Stimulated activated CD4-positive, alpha-beta T cell treated with anti-CD3 and anti-CD28 coated beads, TNF-alpha, amount 100 ng/mL, for 1 hour (primary cell): ENCODE measurements at places on chromosomes 1 and 21.
A peak's percentile ranks its signal among the peaks of the same experiment; 100 is the strongest.

- DNase-seq: no peak
Measured at GRCh38 chr1:111483166-111483565, 9.4 kb downstream of the C1orf162 start.

DNA sequence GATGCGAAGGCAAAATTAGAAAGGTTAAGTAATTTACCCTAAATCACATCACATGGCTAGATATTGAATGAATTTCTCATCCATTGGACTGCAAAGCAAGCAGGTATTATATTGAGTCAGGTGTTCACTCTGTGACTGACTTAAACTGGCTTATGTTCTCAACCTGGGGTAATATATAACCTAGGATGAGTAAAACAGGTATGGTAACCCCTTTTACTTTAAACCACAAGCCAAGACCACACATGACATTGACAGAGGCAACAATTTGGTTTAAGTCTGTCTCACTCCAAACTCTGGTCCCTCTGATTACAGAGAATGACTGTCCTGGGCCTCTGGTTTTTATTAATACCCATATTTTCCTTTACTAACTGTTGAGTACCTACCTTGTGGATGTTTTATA is 33.3 kb downstream of the MAEL start:
- DNase-seq: no peak

GRCh38 chr1:115337276-115337632 is 795 bp downstream of the NGF start:
- DNase-seq: no peak

DNA sequence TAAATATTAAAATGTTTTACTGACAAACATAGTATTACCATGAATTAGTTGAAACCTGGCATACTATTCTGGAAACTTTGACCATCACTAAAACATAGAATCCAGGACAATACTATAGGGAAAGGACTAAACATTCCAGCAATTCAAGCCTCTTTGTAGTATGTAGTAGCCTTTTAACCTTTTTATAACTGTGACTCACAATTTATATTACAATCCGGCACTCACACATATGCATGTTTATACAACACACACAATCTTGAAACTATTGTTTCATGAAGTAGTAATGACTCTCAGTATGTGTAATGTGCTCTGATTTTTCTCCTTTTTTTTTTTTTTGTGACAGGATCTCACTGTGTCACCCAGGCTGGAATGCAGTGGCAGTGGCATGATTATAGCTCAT is 64.3 kb downstream of the ANKRD13C start:
- no peak for DNase-seq

- DNase-seq: no peak
Measured at GRCh38 chr1:107479865-107480350, 339.1 kb downstream of the NTNG1 start.

DNA sequence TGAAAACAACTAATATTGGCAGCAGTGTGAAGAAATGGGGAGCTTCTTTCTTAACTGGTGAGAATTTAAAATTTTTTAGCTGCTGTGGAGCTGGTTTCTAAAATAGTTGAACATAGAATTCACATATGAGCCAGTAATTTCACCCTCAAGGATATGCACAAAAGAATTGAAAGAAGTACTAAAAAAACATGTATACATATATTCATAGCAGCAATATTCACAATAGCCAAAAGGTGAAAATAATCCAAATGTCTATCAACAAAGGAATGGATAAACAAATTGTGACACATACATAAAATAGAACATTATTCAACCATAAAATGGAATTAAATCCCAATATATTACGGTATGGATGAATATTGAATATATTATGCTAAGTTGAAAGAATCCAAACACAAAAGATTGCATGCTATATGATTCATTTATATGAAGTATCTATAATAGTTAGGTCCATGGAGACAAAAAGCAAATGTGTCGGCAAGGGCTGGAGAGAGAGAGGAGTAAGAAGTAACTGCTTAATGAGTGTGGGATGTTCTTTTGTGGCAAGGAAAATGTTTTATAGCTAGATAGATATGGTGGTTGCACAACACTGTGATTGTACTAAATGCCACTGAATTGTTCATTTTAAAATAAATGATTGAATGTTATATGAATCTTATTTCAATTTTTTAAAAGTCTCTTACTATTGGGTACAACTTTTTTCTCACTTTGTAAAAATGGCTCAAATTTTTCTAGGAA is 14.8 kb upstream of the COL11A1 start:
- DNase-seq: no peak

DNA sequence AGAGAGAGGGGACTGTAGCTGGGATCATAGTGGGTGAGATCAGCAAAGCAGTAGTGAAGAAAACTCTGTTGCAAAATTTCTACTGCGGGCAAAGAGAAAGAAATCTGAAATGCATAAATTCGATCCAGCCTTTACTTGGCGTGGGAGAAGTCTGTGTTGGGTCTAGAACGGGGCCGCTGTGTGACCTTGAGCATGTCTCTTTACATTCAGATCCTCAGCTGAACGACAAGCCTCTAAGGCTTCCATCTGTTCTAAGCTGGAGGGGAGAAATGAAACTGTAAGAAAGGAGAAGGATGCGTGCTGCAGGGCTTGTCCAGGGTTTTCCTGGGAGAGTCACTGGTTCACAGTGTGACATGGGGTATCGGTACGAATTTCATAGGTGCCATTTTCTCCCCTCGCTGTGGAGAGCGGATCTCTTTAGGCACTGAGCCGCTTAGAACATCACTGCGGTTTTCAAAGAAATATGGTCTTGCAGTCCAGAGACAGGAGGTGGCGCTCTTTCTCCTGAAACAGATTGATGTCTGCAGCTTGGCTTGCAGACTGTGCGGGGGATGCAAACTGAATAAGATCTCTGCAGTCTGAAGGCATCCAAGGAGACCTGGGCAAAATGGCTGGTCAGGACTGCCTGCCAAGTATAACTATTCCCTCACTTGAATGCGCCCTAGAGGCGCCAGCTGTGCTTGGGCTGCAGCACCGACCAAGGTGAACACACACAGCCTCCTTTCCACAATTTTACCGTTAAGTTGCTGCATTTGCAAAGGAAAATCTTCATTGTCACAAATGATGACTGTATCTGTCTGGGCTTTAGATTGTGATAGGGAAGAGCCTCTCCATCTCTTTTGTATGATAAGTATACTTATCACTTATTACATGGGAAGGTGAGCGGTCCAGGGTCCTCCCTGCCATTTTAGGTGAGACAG is 104.1 kb downstream of the XCL2 start:
- DNase-seq: peak; percentile 42

DNA sequence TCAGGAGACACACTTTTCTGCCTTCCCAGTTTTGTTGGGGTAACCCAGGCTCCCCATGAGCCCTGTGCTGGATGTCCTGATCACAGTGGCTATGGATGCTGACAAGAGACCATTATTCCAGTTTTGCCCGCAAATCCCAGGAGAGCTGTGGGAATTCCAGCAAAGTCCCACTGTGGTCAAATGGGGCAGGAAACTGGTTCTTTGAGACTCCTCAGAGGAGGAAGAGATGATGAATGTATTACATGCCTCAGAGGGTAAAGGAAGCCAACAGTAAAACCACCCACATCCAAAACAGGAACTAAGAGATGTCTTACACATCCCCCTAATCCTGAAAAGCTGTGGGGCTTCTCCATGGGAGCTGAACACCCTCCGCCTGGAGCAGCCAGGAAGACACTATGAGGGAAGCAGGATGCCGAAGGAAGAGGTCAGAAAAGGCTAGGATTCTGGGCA is 12.8 kb upstream of the MPZL1 start:
- no peak for DNase-seq

DNA sequence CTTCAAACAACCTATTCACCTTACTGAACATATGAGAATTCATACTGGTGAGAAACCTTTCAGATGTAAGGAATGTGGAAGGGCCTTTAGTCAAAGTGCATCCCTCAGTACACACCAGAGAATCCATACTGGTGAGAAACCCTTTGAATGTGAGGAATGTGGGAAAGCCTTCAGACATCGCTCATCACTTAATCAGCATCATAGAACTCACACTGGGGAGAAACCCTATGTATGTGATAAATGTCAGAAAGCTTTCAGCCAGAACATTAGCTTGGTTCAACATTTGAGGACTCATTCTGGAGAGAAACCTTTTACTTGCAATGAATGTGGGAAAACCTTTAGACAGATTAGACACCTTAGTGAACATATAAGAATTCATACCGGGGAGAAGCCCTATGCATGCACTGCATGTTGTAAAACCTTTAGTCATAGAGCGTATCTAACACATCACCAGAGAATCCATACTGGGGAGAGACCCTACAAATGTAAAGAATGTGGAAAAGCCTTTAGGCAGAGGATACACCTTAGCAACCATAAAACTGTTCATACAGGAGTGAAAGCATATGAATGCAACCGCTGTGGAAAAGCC is 13.2 kb upstream of the EXO5 start:
- DNase-seq: no peak

- no peak for DNase-seq
Measured at GRCh38 chr1:190578017-190578416, 100.4 kb upstream of the BRINP3 start.

DNA sequence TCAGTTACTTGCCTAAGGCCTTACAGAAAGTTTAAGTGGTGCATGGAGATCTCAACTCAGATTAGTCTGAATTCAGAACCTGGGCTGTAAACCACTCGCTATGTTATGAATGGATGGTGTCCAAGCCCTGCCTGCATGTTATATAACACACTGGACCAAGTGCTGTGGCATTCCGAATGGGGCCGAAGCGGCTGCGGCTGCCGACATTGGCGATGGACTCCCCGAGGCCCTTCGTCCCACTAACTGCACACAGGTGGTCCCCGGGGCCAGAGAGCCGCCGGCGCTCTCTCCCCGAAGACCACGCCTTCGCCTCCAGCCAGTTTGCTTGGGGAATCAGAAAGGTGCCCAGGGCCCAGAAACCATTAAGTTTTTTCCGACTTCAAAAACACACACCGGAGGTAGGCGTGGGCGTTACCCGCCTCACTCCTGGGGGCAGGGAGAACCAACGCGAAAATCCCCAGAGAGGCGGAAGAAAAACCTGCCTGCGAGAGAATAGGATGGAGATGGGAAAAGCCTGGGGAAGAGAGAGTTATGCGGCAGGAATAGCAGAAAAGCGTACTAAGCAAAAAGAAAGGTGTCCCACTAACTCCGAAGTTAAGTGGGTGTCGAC is 579 bp upstream of the TENT5C start:
- DNase-seq: peak; percentile 42

- no peak for DNase-seq
Measured at GRCh38 chr1:55531644-55532043, 316.5 kb upstream of the USP24 start.

DNA sequence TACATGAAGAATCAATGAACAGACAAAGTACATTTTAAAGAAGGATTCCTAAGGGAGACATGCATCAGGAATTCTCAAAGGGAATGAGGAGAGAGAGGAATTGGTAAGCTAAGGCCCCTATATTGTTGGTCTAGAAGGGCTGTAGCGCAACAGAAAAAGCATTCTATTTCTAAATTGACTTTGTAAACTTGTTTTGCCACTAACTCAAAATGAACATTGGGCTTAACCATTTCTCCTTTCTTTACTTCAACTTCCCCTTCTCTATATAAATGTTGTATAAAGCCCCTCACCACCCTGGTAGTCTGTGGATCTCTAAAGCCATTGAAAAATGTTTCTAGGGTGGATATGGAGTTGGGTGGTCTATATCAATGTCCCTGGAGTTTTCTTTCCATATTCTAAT is 20.4 kb upstream of the OR6N2 start:
- DNase-seq: no peak

- DNase-seq: no peak
Measured at GRCh38 chr1:115647919-115648650, 6.3 kb downstream of the VANGL1 start.

- no peak for DNase-seq
Measured at GRCh38 chr1:36083219-36083618, 675 bp upstream of the TEKT2 start.

- DNase-seq: no peak
Measured at GRCh38 chr1:216368249-216368648, 55.0 kb downstream of the USH2A start.

DNA sequence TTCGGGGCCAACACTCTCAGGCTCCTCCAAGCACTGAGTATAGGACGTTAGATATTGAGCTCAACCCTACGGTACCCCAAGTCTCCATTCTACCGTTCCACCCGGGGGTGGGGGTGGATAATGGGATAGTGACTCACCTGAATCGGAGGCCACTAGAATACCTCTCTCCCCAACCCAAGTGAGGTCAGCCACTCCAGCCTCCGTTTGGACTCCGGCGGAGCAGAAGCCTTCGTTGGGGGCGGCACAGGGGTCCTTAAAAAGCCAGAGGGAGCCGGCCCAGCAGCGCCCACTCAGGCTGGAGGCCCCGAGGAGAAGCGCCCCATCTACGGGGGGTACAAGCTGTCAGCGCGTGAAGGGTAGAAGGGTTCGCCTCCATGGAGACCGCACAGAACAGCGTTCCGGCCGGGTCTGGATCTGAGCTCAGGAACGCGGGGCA is 556 bp downstream of the WDR77 start:
- no peak for DNase-seq

DNA sequence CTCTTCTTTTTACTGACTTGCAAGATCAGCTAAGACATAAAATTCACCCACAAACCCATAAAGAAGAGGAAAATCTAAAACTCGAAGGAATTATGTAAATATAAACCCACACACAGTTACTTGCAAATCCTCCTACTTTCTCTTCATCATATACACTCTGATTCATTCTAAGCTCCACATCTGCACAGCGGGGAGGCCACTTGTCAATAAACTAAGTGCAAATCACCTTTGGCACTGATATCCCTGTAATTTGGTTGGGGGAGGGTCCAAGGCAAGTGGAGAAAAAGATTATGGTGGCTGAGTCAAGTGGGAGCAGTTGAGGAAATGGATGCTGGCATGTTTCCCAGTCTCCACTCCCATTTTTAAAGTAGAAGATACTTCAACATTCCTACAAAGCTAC is 596.5 kb downstream of the MATN1 start:
- no peak for DNase-seq

GRCh38 chr1:203316626-203317093 is 11.3 kb downstream of the BTG2 start:
- DNase-seq: no peak

DNA sequence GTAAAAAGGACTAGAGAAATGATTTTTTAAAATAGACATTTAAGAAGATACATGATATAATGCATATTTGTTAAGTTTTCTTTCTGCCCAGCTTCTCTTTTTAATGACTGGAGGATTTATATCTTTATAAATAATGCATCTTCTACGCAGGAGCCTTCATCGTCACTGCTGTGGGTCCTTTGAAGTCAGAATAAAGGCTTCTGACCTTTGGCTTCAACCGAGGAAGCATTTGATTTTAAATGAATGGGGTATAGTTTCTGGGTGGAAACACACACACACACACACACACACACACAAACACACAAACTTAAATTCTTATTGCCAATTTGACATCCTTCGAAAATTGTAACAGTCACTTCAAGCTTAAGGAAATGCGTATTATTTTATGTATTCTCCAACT is 690.9 kb downstream of the BRINP3 start:
- DNase-seq: no peak

GRCh38 chr1:188117436-188117835 is 1288.7 kb downstream of the PLA2G4A start:
- DNase-seq: no peak

- DNase-seq: no peak
Measured at GRCh38 chr1:43536864-43537358, 6.2 kb downstream of the PTPRF start.

GRCh38 chr1:22710701-22711049 is at the start of gene EPHB2:
EPHB2 (plus strand) TSS chr1:22710839; CDS start chr1:22710983, 144 bp downstream.
- no peak for DNase-seq
